Stimulated activated CD4-positive, alpha-beta T cell treated with anti-CD3 and anti-CD28 coated beads, Interleukin-1b, Interleukin-23, amount 100 ng/mL, for 4 hours (primary cell): ENCODE measurements at places on chromosomes 2 and 18.

DNA sequence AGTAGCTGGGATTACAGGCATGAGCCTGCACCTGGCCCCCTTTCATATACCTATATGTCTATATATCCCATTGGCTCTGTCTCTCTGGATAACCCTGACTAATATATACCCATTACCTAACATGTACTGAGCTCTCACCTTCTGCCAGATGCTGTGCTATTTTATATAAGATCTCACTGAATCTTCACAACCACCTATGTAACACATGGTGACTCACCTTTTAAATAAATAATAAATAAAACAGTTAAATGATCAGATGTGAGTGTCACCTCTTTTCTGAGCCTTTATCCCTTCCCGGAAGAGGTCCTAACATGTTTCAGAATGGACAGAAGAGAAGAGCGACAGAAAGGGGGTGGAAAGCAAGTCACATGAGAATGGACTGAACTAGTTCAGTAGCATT, 123.1 kb downstream of the SPIRE1 start:
- DNase-seq = no peak

DNA sequence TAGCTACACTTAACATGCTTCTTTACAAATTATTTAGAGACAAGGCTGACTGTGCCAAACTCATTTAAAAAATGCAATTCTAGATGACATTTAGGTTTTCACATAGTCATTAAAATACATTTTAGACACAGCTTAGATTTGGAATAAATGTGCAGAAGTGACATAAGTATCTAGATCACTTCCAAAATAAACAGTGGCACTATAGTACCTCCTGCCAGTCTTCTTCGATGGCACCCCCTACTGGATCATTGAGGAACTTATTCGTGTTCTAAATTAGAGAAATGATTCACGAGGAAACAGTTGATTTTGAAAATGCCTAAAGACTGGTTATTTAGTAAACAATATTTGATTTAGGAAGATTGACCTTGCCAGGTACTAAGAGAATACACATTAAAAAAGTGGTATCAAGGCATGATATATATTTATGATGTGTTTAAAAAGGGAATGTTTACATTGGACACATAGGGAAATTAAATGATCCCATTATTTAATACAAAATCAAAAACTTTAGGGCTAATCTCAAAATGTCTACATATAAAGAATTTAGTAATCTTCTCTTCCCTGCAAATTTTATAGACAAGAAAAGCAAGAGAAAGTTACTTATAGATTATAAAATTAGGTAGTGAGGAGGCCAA, 323.9 kb downstream of the XIRP2 start:
- DNase-seq = no peak

GRCh38 chr2:149611100-149611820, 23.7 kb upstream of the MMADHC start:
- DNase-seq = no peak

DNA sequence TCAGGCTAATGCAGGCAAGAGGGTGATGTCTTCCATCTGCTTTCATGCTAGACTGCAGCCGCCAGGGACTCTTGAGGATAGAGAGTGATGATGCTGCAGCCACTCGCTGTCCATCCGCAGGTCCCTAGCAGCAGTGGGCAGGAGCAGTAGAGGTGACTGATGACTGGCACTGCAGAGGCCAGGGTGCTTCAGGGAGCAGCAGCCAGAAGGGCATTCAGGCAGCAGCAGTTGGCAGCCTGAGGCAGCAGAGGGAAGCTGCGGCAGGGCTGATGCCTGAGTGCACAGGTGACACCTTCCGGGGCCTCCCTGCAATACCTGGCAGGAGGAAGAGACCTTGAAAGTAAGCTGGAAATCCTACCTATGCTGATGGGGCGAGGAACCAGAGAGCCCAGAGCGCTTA, 214.2 kb downstream of the ICOS start:
- DNase-seq = no peak

DNA sequence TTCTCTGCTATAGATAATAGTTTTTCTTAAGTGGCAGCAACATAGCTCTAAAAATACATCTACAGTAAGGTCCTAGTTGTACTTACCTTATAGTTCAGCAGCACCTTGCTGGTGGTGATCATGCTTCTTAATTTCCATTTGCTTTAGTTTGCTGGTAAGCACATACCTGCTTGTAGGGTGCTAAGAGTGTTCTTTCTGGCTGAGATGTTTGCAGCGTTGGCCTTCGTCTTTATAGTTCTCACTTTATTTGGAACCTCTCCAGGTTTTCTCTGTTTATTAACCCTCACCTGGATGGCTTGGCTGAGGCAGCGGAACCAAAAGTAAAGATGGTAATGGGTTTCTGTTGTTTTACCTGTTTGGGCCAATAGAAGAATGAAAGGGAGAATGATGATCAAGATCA, 123.6 kb upstream of the EFEMP1 start:
- no peak for DNase-seq

- DNase-seq = no peak
Measured at GRCh38 chr2:62540408-62541168, 34.6 kb upstream of the TMEM17 start.

DNA sequence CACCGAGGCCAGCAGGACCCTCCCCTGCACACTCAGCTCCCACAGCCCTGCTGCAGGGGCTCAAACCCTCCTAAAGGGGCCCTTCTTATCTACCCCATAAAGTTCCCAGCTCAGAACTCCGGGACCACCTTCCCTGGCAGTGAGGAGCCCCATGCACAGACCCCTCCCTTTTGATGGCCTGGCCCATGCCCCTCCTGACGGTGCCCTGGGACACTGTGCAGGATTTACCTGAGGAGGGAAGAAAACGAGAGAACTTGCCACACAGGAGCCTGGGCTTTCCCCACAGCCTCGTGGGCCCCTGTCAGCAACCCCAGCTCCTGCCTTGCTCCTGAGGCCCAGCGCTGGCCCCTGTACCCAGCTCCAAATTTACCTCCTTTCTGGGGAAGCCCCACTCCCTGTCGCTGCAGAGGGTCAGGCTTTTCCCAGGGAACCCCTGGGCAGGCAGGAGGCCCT, 206.3 kb upstream of the SALL3 start:
- DNase-seq = no peak

GRCh38 chr2:238092486-238093035, 7.6 kb upstream of the ESPNL start:
- no peak for DNase-seq

DNA sequence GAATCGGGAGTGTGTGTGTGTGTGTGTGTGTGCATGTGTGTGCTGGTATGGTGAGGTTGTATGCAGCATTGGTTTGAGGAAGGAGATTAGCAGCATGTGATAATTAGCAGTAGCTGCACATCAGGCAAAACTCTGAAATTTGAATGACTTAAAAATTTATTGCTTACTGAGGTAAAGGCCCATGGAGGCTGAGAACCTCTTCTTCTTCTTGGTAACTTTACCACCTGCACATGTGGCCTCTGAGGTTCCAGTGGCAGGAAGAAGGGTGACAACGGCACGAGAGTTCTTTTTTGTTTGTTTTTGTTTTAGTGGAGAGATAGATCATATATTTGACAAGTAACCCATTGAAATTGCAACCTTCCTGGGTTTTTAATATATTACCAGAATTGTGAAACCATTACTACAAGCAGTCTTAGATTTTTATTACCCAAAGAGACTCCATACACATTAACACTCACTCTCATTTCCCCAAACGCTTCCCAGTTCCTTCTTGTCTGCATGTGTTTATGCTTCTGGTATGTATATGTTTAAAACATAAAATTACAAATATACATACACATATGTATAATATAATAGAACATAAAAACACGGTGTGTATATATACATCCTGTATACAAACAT, 292.1 kb downstream of the PTGR3 start:
- no peak for DNase-seq

GRCh38 chr2:231370749-231371429, 24.6 kb upstream of the B3GNT7 start:
- no peak for DNase-seq

DNA sequence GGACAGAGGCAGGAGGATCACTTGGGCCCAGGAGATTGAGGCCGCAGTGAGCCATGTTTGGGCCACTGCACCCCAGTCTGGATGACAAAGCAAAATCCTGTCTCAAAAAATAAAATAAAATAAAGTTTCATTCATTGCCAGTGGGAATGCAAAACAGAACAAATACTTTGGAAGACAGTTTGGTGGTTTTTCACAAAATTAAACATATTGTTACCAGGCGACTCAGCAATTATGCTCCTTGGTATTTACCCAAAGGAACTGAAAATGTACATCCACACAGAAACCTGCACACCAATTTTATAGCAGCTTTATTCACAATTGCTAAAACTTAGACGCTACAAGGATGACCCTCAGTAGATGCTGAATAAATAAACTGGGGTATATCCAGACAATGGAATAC, 35.8 kb downstream of the FOSL2 start:
- no peak for DNase-seq
